ENCODE measurements at places on chromosomes 5 and 9. TPM values are rescaled to one million over a fixed set of nuclear protein-coding genes. Genes with fewer than 3 reads are reported as not detected.

GRCh38 chr5:103010168-103010567 lies 109.8 kb downstream of the GIN1 start:
- no peaks in the 10 kb centered on the region for H3K27me3 ChIP-seq
- peaks cover 6% of the 10 kb centered on the region for H3K36me3 ChIP-seq

- H3K27me3 ChIP-seq: peaks cover 20% of the 10 kb centered on the region
- H3K27ac ChIP-seq: no peak overlapping the region
These were observed 84.7 kb downstream of the PTTG1 start for GRCh38 chr5:160506006-160507004.

GRCh38 chr9:131661568-131662288 lies 78.1 kb downstream of the RAPGEF1 start:
- no peak overlapping the region for H3K4me3 ChIP-seq
- no peak for DNase-seq
- no peak overlapping the region for H3K27ac ChIP-seq
- H3K4me1 ChIP-seq: peaks cover 17% of the 10 kb centered on the region
- H3K27me3 ChIP-seq: no peaks in the 10 kb centered on the region

LHX3 gene
- not detected for total RNA-seq

- peaks cover 25% of the 10 kb centered on the region for H3K4me1 ChIP-seq
- H3K4me3 ChIP-seq: no peak overlapping the region
- no peak for DNase-seq
- H3K27me3 ChIP-seq: no peaks in the 10 kb centered on the region
These were observed 8.4 kb upstream of the NDST1 start for GRCh38 chr5:150499437-150499956.

DNA sequence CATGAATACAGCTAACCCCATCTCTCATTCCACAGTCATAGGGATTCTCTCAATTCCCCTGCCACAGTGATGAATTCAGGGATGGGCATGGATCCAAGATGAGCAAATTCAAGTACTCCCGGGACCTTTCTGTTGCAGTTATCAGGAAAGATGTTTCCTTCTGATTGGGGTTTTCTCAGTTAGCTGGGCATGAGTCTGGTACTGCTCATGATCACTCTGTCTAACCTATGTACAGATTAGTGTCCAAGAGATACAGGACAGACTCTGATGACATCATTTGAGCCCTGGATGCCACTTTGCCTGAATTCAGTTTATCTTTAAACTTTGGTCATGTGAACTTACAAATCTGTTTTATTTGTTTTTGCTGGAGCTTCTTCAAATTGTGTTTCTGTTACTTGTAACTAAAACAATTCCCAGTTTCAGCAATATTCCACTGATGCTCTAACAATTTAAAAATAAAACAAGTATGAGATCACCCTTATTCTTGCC lies 257.7 kb upstream of the KLF9 start:
- no peak for DNase-seq

PLCXD3 gene
- total RNA-seq: not detected

DNA sequence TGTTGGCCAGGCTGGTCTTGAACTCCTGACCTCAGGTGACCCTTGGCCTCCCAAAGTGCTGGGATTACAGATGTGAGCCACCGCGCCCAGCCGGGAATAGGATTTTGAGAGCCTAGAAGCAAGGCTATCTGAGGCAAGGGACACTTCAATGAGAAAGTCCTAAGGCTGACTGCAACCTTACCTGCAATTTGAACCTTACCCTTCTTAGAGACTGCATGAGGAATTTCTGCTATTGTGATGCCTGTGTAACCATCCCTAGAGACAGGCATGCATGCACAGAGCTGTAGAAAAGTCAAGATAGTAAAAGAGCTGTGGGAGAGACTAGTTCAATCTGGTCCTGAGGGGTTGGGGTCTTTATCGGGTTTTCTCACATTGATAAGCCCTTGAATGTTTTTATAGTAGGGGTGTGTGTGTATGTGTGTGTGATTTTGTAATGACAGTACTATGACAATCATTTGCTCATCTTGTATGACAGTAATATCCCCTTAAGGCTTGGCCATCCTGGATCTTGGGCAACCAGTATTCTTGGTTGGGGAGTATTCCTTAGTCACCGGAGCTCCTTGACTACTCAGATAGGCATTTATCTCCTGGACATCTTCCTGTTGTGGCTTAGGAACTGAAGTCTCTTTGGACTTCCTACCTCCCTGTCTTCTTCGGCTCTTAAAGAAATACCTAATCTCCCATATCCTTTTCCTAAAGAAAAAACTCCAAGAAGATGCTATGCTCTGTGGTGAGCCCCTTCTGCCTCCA lies 11.2 kb downstream of the DNAJB5 start:
- no peaks in the 10 kb centered on the region for H3K27me3 ChIP-seq
- no peak overlapping the region for H3K27ac ChIP-seq
- no peak for DNase-seq

GRCh38 chr9:14366076-14366475 lies 52.1 kb upstream of the NFIB start:
- H3K4me1 ChIP-seq: no peaks in the 10 kb centered on the region
- no peaks in the 10 kb centered on the region for H3K36me3 ChIP-seq
- no peak overlapping the region for H3K27ac ChIP-seq
- no peak overlapping the region for H3K4me3 ChIP-seq
- no peak for DNase-seq

- no peak for DNase-seq
- no peaks in the 10 kb centered on the region for H3K4me1 ChIP-seq
- no peaks in the 10 kb centered on the region for H3K27me3 ChIP-seq
- no peaks in the 10 kb centered on the region for H3K36me3 ChIP-seq
- no peak overlapping the region for H3K27ac ChIP-seq
These were observed 21.3 kb downstream of the CYSTM1 start for GRCh38 chr5:140196115-140196814.

All from SJCRH30 (cell line).